AG09319 (cell line): ENCODE measurements at places on chromosomes 5 and 9.

DNA sequence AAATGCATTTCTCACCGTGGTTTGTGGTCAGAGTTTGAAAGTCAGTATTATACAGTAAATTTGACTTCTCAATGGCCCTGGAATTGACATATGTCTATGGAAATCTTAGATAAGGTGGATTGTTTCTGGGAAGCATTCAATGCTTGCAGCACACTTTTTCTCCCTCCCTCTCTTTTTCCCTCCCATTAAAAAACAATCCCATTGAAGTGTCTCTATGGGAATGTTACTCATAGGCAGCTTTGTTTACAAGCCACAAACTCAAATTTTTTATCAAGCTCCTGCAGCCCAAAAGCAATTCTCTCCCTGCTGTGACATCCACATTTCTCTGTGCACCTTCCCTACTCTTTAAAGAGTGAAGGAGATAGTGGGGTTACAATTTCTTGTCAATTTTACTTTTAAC is 292.1 kb downstream of the ARRDC3 start:
- no peak for DNase-seq

GRCh38 chr9:137604345-137605086 is 970 bp upstream of the ARRDC1 start:
- no peak for DNase-seq

- no peak for DNase-seq
Measured at GRCh38 chr9:80285326-80285725, 713.6 kb downstream of the TLE4 start.

DNA sequence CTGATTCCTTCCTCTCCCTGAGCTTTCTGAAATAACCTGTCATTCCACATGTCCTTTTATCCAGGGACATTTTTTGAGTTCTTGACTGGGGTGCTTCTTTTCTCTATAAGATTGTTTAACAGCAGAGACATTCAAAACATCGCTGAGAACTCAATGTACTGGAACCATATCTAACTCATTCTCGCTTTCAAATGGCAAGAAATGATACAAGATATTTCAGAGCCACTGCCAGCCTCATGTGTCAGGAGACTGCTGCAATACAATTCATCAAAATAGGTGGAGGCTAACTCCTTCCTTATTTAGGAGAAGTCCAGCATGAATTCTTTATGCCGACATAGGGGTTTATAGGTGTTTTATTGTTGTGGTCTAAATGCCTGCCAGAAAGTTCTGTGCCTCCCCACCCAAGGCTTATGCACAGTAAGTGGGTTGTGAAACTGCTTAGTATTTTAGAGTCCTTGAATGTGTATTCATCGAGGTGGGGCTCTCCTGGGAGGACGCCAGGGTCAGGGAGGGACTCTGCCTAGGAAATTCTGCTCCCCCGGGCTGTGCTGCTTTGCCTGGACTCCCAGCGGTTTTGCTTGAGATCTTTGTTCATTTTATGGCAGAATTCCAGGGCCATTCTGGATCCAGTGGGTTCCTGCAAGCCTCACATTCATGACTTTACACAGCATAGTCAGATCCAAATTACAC is 53.9 kb downstream of the ZNF474 start:
- DNase-seq = no peak

- DNase-seq = peak; percentile 54
Measured at GRCh38 chr9:3863111-3863528, 337.3 kb upstream of the RFX3 start.

- DNase-seq = no peak
Measured at GRCh38 chr9:133661846-133662540, 25.8 kb downstream of the DBH start.

DNA sequence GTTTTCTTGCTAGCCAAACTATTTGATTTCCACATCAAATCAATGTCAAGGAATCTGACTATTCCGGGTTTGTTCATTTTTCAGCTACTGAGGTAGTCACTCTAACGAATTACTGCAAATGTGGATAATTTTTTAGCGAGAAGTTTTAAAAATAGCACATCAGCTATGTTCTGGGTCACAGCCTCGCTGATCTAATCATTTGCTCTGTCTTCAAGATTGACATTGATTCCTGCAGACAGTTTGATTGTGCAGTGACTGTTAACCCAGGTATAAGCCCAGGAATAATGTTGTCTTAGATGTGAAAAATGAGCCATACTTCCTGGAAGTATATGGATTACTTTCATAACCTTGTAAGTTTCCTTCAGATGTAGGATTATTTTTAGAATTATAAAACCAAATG is 175.1 kb downstream of the BAAT start:
- DNase-seq = no peak

GRCh38 chr9:105873801-105874200 is 179.5 kb downstream of the TMEM38B start:
- no peak for DNase-seq

GRCh38 chr9:26955921-26956859 is at the start of gene IFT74:
Gene IFT74 (plus strand): TSS chr9:26956412. CDS start chr9:26961968, 5,556 bp downstream.
- DNase-seq = peak; percentile 93

DNA sequence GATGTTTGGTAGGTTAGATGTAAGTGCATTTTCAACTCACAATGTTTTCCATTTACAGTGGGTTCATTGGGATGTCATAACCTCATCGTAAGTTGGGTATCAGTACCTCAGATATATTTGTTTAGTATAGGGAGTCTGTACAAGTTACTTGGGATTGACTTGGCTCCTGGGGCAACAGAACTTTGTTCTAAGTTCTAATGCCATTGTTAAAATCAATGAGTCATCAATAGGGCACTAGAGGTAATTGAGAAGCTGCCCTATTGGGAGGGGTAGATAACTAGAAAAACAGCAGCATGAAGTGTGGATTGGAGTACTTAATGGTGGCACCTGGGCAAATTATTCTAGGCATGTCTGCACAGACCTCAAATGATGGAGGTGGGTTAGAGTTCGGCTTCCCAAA is 272.8 kb downstream of the DOCK8 start:
- no peak for DNase-seq

- no peak for DNase-seq
Measured at GRCh38 chr5:176818391-176819098, 8.2 kb downstream of the UNC5A start.

DNA sequence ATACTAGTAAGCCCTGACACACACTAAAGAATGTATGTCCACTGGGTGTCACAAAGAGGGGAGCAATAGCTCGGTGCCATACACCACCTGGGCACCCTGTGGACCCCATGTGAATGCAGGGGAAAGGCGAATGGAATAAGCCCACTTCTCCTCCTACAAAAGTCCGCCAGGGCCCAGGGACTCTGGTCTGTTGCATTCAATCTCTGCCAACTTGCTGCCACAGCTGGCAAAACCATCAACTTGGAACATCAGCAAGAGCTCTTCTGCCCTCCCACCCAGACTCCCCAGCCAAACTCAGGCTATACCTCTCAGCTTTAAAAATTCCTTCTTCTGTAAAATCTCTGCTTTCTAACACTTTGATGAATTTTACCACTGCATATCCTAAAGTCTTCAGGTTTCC is 54.5 kb downstream of the PFDN1 start:
- DNase-seq = no peak

GRCh38 chr9:125586172-125586511 is 120.9 kb downstream of the MAPKAP1 start:
- no peak for DNase-seq
